ENCODE measurements at places on chromosomes 13 and 19.

- no peak for DNase-seq
Measured at GRCh38 chr13:108742701-108743451, 113.5 kb downstream of the MYO16 start.

DNA sequence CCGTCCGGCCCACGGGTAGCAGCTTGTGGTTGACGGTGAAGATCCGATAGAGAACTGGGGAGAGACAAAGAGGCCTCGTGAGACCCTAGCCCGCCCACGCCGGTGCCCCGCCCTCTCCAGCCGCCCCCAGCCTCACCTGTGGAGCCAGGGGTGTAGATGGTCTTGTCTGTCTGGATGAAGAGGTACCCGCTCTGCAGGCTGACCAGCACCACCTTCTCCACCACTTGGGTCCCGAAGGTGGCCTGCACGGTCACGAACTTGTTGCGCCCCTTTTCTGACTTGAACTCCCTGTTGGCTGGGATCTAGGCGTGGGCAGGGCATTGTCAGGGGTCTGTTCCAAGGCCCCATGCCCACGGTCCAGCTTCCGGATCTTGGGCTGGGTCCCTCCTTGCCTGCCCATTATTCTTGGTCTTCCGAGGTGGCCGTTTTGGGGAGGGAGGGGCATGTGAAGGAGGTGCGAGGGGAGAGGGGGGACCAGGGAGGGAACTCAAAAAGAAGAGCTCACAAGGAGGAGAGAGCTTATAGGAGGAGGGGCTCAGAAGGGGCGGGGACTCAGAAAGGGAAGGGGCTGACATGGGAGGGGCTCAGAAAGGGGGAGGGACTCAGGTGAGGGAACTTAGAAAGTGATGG lies 2.2 kb downstream of the C3 start:
- DNase-seq: no peak

- no peak for DNase-seq
Measured at GRCh38 chr13:28573595-28574373, 78.9 kb upstream of the FLT1 start.

- no peak for DNase-seq
Measured at GRCh38 chr13:51874651-51875050, 12.9 kb downstream of the CCDC70 start.

DNA sequence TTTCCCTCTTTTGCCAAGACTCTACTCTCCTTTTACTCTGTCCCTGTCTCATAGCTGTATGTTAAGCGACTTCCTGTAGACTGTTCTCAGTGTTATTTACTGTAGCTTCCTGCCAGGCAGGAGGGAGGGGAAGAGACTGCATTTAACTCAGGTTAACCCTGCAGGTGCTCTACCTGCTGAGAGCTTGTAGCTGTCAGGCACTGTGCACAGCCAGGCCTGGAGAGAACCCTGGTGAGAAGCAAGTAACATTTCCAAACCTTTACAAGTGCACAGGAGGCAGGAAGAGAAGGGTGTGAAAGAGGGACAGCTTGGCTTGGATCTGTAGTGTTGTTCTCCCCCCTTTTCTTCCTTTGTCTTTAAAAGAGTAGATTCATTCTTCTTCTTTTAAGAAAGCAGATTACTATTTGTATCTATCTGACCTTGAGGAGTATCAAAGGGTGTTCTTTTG lies 167.1 kb downstream of the LMO7 start:
- DNase-seq: no peak

- no peak for DNase-seq
Measured at GRCh38 chr13:43648733-43649132, 138.0 kb downstream of the ENOX1 start.

DNA sequence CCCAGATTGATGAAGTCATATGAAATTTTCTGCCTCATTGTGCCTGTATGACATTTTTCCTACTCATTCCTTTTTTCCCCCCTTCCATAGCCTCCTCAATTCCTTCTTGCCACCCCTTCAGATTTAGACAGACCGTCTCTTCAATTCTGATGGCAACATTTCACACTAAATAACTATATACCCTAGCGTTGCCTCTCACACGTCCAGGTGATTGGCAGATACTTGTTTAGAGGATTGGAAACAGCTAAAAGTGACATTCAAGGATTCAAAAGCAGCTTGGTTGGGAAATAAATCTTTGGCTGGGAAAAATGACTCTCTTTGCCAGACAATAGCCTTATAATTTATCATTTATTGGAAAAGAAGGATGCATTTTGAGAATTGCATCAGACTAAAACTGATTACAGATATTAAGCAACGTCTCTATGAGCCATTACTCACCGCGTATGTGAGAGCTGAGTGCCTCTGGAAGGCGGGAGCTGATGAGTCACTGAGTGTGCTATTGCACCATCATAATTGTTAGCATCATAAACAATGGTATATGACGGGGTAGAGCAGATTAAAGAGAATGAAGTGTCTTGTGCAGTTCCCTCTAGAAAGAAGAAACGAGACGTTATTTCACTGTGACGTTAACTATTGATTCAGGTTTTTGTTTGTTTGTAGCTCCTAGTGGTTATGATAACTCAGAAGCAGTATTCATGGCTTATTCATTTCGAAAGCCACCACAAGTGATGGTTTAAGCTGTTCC lies 61.1 kb upstream of the FAM216B start:
- DNase-seq: peak; percentile 99

DNA sequence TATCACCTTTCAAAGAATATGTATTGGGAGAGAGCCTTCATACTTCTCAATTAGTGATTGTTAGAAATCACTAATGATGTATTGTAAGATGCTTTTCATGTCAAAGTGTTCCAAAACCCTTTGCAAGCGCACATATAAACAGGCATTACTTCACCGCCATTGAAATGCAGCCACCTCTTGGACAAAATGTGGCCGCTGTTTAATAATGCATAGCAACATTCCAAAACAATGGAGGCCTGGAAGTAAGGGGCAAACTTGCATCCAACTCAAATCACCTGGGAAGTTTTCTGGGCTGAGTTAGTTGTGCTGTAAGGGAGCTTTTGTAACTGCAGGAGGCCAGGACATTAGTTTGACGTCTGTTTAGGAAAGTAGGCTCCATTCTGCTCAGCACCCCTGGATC lies 438.1 kb downstream of the FGF9 start:
- no peak for DNase-seq

GRCh38 chr13:54387625-54388024 lies 1359.0 kb downstream of the OLFM4 start:
- DNase-seq: no peak

DNA sequence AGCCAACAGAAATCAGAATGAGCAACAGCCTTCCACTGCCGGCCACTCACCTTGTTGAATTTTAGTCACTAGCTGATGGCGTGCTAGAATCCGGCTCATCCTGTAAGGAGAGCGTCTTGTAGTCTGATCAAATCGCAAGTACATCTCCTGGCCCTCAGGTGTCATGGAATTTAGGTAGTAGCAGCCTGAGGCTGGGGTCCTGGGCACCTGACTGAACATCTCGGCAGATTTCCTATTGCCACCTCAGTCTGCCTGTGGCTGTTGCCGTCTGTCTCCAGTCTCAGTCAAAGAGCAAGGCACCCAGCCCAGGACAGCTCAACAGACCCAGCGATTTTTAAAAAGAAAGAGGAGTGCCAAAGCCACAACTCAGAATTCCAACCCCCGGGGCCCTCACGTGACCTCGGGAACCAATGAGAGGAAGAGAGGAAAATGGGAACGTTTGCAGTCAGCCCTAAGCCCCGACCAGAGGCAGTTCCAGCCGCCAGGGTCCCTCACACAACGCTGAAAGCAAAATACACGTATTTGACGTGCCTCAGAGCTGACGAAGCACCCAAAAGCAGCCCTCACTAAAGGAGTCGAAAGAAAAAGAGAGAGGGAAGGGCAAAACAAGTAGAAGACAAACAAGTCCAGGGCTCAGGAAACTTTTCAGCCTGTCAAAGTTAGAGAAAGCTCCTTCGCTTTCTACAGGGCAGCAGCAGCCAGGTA lies at the start of gene STARD13:
Gene STARD13 (minus strand): TSS at position 336 of the 705 bp plus-strand sequence. CDS start 117 bp downstream, at position 219.
- peak; percentile 95 for DNase-seq

DNA sequence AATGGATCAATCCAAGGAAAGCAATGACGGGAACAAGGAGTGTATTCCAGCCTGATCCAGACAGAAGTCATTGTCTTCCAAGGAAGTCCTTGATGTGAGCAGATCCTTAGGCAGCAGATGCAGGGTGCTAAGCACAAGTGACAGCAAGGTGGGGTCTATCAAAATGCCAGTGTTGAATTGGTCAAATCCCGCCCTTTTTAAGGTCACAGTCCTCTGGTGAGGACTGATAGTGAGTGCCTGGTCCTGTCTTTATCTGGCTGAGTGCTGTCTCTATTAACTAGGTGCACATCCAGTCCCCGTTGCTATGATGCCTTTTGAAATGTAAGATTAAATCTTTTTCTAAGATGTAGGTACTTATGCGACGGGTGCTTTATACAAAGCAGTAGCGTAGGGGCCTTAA lies 1.3 kb upstream of the LAMP1 start:
- DNase-seq: no peak

- no peak for DNase-seq
Measured at GRCh38 chr19:1389033-1389940, 5.6 kb downstream of the NDUFS7 start.
